Suppressor macrophage treated with lipopolysaccharide for 4 hours (primary cell): ENCODE measurements at places on chromosomes 6 and 20.

DNA sequence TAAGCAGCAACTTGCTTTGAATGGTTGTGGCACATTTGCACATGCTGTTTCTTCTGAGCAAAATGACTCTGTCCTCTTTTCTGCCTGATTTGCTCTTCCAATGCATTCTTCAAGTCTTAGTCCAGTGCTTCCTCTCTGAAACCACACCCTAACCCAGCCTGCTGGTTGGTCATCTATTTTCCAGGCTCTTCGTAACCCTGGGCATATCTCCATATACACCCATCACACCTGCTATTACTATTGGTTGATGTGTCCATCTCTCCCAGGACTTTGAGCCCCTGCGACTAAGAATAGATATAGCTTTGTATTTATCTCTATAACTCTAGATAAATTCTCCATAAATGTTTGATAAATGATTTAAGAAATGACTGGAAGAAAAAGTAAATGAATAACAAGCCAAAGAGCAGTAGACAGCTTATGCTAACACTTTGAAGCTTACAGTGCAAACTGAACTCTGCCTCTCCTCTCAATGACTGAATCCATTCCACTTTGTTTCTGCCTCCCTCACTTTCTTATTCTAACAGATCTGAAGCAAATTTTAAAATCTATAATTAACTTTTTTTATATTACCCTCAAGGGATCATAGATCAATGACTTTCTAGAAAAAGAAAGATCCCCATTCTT is 59.7 kb upstream of the NT5E start:
- no peak for DNase-seq

DNA sequence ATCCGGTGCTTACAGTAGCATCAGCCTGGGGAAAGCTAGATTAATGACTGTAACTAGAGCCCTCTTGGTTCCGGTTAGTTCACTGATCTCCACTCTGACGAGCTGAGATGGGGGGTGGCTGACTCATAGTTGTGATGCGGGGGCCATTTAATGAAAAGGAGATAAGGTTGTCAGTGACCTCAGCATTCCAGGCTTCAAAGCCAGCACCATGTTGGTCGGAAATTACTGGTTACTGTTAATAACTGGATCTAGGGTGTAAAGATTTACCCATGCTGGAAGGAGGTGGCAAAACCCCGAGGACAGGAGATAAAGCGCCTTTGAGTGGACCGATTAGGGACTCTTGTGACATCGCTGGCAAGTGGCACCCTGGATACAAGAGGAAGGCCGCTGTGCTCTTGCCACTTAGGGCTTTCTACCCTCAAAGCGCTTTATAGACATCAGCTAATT is 21.1 kb downstream of the FOXC1 start:
- no peak for DNase-seq

DNA sequence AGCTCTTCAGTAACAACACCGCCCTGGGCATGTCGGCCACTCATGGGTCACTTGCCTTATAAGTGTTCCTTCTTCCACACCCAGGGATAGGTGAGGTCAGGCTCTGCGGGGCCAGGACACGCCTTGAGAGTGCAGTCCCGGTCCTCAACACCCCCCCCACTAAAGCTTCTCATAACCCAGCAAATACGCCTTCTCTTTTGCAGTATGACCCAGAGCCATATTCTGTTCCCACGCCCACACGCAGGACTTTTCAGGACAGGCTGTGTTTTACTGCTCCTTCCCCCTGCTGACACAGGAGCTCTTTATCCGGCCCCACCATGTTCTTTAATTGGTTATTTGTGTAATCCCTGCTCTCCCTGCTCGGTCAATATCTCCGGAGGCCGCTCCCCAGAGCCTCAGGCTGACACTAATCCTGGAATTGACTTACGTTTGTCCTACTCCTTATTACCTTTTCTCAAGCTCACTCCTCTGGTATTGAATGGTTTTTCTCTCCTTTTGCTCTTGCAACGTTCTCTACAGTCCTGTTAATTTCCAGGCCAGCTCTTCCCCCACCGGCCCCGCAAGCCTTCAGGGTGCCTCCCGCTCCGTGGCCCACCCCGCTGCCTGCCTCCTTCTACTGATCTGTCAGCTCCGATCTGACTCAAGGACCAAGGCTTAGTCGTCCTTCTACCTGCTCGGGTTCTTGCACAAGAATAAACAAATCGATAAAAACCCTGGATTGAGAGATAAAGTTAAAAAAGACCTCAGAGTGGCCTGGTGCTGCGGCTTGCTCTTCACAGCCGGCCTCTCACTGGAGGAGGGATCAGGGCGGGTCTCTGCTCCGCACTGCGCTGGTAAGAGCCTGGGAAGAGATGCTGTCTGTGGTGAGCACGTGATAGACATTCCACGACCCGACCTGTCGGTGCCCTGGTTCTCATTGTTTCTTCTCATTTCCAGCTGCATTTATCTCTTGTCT is 357.5 kb downstream of the ZFAND3 start:
- DNase-seq = no peak

DNA sequence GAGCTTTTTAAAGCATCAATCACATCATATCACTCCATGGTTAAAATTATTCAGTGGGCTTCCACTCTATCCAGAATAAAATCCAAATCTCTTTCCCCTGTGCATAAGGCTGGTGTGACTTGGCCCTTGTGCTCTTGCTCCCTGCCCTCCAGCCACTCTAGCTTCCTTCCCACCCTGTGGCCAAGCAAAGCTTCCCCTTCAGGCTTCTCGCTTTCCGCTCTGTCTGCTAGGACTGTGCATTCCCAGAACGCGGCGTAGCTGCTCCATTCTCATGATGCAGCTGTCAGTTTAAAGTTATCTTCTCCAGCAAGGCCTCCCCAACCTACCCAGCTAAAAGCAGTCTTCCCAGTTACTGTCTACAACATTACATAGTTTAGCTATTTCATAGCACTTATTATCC is 19.4 kb upstream of the KCNK16 start:
- DNase-seq = no peak
